NCI-H2029 treated with DMSO at 0.1 percent for 48 hours (cell line): ENCODE measurements at places on chromosomes 6 and 20.

DNA sequence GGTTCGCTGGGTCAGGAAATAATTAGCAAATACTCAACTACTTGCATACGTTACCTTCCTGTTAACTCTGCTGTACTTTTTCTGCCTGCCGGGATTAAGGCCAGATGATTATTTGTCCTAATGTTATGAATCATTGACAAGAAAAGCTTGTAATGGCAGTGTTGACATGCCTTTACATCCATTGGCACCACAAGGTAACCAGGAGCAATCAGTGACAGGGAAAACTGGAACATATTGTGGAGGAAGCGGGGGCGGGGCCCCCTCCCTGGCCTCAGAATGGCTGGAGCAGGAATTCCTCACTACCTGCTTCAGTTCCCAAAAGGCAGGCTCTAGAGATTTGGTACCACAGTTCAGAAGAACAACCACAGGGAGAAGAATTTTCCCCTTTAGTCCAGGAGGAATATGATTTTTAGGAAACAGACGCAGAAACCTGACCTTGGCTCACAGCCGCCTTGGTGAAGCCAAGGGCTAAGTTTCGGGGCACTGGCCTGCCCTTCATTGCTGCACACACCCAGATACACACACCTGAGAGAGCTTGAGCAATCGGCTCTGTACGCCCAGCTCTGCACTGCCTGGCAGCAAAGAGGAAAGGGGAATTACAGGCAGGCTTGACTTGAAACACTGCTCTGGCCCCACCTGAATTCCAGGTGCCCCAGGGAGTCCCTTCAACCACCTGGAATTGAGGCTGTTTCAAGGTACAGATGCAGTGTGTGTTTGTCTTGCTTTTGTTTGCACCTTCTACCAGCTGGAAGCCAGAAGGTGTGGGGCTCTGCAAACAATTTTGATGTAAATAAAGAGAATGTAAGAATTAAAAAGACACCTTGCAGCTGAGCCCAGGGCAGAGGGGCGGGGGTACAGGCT lies 89.8 kb downstream of the MYB start:
- peak; percentile 10 for DNase-seq

GRCh38 chr20:59985864-59986263 lies 27.6 kb downstream of the CDH26 start:
- no peak for DNase-seq

- no peak for DNase-seq
Measured at GRCh38 chr6:47743744-47744143, 38.1 kb upstream of the OPN5 start.

- no peak for DNase-seq
Measured at GRCh38 chr6:167733740-167734661, 92.7 kb upstream of the AFDN start.

GRCh38 chr6:91387290-91388059 lies 800.6 kb upstream of the MAP3K7 start:
- DNase-seq, result no peak

DNA sequence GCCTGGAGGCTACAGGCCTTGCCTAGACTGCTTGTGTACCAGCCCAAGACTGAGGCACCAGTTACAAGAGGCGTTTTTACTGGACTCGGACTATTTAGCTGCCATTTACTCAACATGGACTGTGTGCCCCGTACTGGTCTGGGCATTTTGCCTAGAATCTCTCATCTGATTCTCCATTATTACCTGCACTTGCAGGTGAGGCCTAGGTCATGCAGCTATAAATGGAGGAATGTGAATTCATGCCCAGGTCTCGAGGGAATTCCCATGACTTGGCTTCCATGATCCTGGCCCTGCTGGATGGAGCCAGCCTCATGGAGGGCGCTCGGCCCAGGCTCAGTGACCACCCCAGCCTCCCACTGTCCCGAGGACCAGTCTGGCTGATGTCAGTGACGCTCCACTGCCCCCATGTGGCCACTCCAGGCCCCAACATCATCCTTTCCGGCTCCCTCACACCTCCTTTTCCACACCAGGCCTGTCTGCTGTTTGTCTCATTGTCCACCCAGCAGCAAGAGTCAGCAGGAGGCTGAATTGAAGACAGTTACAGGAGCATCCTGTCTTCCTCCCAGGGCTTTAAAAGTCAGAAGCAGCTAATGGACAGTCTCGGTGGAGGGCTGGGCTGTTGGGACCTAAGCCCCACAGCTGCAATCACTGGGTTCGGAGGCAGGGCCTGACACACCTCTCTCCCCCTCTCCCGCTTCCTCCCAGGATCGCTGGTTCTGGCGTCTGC lies 8.7 kb downstream of the MMP24OS start:
- peak; percentile 60 for DNase-seq

GRCh38 chr6:76774781-76775384 lies 688.4 kb downstream of the HTR1B start:
- no peak for DNase-seq

DNA sequence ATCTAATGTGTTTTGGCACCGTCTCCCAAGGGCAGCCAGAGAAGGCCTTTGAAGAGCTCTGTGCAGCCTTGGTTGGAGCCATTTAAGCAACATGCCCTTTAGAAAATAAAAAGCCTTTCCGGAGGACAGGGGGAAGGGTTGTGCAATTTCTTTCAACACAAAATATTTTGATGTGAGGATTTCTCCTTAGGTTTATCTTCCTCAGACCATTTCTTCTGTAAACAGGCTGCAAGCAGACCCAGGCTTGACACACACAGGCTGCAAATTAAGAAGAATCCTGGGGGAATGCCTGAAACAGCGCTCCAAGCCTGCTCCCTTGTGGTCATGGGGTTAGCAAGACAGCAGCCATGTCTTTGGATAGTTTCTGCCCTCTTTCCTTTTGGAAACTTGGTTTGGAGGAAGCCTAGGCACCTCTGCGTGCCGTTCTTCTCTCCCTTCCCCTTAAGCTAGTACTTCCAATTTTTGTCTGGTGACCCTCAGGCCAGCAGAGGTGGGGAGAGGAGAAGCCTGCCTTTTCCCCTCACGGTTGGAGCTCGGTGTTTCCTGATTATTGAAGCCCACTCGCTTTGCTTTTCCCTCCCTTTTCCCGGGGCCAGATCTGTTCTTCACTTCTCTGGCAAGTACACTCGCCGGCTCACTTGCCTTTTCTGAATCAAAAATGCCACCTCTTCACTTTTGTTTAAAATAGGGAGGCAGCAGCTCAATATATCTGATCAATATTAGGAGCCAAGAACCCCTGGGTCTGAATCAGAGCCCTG lies 39.6 kb upstream of the NOX3 start:
- no peak for DNase-seq

DNA sequence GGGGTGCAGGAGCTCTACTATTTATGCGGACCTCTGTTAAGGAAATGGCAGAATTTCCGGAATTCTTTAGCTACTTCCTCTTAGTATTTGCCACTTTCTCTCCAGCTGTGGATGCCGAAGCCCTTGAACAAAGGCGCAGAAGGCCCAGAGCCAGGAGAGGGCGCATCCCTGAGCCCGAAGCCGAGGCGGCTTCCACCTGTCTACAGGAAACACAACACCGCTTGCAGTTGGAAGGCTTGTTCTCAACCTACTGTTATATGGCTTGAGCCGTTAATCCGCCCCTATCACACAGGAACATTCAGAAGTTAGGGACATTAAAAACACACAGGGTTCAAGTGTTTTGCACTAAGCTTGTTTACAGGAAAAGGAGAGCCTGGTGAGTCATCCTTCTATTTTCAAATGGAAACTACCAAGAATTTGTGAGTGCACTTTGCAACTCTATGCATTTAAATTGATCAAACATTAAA lies 417.1 kb downstream of the BCKDHB start:
- DNase-seq, result peak; percentile 78

DNA sequence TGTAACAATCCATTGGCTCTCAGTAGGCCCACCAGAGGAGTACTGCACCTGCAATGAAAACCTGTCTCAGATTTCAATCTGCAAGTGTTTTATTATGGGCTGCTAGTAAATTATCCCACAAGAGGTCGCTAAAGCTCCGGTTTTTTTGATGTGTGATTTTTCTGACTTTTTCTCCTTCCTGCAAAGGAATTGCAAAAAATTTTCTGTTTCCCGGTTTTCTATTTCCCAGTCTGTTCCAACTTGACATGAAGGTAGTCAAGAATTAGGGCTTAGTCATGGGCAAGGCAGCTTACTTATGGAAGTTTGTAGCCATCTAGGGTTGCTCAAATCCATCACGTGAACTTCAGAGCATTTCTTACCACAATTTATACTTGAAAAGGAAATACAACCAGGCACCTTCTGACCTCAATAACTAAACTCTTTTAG lies 38.5 kb upstream of the AHI1 start:
- DNase-seq, result no peak

DNA sequence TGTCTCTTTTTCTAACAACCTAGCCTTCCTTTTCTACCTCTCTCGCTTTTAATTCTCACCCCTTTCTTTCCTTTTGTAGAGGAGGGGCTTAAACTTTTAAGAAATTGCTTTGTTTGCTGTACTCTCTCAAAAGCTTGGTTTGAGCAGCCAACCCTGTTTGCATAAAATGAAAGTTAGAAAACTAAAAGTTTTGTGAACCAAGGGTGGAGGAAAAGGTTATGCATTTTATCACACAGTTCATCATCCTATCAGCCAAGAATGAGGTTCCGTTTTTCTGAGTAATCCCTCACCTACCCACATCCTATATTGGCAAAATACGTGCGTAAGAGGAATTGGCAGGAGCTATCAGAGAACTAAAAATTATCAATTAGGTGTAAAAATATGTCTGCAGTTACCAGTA lies 42.8 kb upstream of the LOC128125822 start:
- DNase-seq, result no peak

DNA sequence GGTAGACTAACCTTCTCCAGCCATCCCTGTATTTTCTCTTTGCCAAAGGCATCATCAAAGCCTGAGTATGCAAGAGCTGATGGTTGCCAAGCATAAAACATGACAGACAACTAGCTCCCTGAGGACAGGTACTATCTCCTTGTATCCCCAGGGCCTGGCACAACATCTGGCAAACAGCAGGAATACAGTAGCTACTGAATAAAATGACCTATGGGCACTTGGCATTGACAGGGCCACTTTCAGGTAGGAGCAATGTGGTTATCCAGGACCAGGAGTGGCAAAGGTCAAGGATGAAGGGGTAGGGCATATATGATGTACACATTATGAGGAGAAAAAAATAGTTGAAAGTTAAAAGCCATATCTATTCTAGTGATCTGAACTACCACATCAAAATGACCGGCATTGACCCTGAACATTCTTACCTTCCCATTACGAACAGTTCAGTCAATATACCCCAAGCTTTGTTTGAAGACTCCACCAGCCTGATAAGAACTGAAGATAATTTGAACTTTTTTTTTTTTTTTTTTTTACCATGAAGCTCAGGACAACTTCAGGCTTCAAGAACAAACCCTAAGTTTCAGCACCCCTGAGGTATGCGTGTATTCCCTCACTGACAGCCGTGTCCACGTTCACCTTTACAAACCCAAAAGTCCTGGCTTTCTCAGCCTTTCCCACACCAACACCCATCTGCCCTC lies 12.3 kb downstream of the ABHD12 start:
- no peak for DNase-seq

DNA sequence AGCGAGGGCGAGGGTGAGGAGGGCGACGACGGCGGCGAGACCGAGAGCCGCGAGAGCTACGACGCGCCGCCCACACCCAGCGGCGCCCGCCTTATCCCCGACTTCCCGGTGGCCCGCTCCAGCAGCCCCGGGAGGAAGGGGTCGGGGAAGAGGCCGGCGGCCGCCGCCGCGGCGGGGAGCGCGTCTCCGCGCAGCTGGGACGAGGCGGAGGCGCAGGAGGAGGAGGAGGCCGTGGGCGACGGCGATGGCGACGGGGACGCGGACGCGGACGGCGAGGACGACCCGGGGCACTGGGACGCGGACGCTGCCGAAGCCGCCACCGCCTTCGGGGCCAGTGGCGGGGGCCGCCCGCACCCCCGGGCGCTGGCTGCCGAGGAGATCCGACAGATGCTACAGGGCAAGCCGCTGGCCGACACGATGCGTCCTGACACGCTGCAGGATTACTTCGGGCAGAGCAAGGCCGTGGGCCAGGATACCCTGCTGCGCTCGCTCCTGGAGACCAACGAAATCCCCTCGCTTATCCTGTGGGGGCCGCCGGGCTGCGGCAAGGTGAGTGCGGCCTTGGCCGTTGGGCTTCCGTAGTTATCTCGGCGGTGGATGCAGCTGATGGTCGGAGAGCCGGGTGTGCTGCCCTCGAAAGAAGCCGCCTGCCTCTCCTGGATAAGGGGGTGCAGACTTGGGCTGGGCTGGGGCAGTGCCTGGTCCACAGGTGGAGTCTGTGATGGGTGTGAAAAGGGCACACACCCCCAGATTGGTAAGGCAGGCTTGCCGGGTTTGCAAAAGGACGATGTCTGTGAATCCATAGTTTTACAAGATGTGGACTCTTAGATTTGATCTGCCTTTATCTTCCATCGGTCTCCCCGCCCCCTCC lies 938 bp downstream of the WRNIP1 start:
- DNase-seq, result no peak

GRCh38 chr6:31139599-31139998 lies 733 bp upstream of the PSORS1C2 start:
- DNase-seq, result no peak

DNA sequence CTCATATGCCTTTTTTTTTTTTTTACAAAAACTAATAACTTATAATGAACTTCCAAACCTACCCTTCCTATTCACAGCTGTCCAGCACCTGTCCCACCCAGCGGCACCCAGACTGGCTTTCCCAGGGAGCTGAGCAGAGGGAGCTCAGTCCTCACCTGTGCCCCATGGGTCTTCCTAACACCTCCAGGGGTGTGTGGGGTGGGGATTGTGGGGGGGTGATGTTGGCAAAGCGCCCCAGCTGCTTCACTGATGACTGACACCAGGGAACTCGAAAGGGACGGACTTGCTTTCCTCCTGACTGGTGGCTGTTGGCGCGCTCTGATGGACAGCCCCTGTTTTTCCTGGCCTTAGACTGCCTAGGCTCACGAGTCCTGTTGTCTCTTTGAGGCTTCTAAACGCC lies 14.2 kb upstream of the SYNJ2 start:
- no peak for DNase-seq

GRCh38 chr6:142419071-142419470 lies 117.3 kb downstream of the ADGRG6 start:
- DNase-seq, result no peak

- no peak for DNase-seq
Measured at GRCh38 chr20:58605292-58606065, 45.6 kb upstream of the STX16 start.

DNA sequence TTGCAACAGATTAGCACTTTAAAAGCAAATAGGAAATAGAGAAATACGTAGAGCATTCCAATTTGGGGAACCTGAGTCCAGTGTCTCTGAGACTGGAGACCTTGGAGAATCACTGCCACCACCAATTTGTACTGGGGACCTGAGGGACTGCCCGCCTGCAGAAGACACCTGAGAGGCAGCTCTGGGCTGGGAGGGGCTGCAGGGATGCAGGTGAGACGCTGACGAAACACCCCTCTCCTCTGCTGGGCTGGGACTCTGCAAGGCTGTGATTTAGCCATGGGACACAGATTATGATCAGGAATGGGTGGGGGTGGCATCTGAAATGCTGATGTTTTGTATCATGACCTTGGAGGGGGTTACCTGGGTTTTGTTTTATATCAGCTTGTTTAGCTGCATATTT lies 7.0 kb upstream of the APMAP start:
- no peak for DNase-seq
